Endothelial cell of umbilical vein (primary cell): ENCODE measurements at places on chromosomes 12 and 14.

DNA sequence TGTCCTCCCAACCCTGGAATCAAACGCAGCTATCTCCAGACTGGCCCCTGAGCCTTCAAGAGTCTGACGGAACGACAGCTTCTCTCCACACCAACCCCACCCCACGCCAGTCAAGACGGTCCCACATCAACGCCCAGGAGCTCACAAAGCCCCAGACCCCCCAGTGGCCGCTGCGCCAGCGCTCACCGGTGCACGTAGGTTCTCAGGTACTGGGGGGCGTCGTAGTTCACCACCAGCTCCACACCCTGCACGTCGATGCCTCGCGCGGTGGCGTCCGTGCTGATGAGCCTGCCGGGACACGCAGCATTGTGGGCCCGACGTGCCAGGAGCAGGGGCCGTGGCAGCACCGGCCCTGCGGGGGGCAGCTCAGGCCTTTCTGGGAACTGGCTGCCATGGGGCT is 4.2 kb downstream of the DDX51 start:
- no peak for DNase-seq

DNA sequence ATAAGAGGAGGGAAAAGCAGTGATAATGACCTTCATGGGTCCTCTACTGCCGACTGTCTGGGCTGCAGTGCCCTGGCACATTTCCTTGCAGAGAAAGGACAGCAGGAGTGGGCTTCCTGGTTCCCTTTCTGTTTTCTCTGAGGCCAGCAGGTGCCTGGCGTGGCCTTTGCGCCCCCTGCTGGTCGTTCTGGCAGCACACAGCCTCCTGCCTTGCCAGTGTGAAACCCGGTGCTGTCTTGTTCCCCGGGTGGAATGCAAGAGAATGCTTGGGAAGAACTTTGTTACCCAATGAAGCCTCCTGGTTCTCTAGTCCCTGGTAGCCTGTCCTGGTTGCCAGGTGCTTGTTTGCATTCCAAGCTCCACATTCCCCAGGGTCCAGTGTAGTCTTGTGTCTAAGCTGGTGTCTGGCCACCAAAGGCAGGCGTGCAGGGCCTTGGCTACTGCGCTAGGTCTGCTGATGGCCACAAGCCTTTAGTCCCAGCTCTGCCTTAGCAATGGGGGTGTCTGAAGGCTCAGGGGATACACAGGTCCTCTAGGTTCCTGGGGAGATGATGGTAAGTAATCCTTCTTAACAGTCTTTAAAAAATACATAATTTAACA is 1392.4 kb upstream of the TMEM132C start:
- no peak for DNase-seq

GRCh38 chr12:104279164-104279563 is 24.4 kb upstream of the EID3 start:
- DNase-seq, result no peak

DNA sequence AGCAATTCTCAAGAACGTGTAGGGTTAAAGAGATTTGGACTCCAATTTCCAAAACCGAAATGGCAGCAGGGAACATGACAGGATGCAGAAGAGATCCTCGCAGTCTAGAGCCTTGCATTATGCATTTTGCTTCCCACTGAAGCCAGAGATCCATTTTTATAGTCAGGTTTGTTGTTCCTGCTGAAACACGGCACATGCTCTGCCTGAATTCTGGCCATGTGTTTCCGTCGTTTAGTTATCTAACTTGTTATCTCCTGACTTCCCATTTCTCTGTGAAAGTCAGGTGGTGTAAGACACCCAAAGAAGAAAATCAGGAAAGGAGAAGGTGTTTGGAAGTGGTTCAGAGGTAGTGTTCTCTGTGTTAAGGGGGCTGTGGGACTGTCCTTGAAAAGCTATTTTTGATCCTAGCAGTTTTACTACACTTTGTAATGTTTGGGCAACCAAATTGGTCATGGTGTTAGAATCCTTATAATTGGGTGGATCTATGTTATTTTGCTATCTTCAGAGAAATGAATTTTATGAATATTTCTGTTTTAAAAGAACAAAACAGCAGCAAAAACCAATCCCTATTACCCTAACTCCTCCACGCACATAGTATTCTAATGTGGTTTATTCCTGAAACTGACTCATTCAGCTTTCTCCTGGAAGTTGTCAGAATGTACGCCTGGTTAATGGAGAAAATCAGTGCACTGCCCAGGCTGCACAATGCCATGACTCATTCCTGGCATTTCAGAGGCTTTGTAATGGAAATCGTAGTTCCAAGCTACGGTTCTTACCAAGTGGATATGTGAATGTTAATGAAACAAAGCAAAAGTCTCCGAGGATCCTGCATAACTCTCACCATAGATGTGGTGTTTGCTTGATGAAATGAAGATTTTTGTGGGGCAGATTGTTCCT is 110.1 kb downstream of the SAMD4A start:
- DNase-seq, result peak; percentile 96

- DNase-seq, result peak; percentile 77
These were observed 13.8 kb upstream of the SLC38A2 start for GRCh38 chr12:46386360-46386867.

DNA sequence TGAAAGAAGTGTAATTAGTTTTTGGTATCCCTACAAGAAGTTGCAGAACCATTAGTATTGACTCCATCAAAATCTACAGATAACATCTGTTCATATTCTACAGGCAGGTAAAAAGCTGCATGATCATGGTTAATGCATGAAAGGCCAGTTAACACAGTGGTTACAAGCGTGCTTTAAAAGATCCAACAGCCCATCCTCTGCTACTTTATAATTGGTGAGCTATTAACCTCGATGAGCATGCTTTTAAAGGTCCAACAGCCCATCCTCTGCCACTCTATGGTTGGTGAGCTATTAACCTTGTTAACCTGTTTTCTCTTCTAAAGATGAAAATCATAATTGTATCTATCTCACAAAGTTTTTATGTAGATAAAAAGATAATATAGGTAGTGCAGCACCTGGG is 289.3 kb downstream of the DUSP6 start:
- no peak for DNase-seq
